Naive thymus-derived CD4-positive, alpha-beta T cell (primary cell): ENCODE measurements at places on chromosomes 7 and 10.

- no peak for DNase-seq
These were observed 53.0 kb downstream of the PHYHIPL start for GRCh38 chr10:59229441-59229840.

DNA sequence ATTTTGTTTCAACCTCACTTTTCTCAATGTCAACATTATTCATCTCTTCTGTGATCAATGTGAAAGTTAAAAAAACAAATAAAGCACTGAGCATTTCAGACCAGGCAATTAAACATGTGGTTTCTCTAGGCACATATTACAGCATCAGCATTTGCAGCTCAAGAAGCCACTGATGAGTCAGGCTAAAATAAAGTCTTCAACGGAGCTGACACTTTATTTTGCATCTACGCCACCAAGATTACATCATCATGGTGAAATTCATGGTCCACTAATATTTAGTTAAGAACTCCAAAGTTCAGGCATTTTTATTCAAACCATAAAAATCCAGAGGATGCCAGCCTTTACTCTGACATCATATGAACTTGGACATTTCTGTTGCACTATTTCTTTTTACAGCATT lies 33.0 kb downstream of the MAGI2 start:
- DNase-seq: no peak

- DNase-seq: no peak
These were observed 804.4 kb upstream of the CELF2 start for GRCh38 chr10:10213237-10213636.

DNA sequence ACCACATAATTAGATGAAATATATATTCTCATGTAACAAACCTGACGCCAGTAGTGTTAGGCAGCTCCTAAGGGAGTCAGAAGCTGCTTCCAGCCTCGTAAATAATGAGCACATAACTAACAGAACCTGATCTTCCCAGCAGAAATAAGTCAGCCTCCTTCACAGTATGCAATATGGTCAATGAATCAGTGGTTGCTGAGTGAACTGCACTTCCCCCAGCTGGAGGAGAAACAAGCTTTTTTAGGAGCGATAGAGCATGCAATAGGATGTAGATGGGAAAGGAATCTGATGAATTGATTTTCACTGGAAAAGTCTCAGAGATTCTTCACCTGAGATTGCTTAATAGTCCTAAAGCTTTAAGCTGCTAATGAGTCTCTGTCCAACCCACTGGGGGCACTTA lies 337.2 kb upstream of the LRGUK start:
- DNase-seq: no peak

- no peak for DNase-seq
These were observed 240.7 kb downstream of the PARD3 start for GRCh38 chr10:34574353-34574934.

DNA sequence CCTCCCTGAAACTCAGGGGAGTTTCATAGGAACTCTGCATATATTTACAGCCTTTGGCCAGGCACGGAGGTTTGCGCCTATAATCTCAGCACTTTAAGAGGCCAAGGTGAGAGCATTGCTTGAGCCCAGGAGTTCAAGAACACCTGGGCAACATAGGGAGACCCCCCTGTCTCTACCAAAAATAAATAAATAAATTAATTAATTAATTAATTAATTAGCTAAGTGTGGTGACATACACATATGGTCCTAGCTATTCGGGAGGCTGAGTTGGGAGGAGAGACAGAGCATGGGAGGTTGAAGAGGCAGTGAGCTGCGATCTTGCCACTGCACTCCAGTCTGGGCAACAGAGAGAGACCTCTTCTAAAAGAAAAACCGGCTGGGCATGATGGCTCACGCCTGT lies 9.4 kb upstream of the LEP start:
- no peak for DNase-seq

GRCh38 chr7:42945821-42946626 lies 13.8 kb downstream of the MRPL32 start:
- no peak for DNase-seq

GRCh38 chr10:132165416-132165980 lies 21.2 kb upstream of the DPYSL4 start:
- no peak for DNase-seq

DNA sequence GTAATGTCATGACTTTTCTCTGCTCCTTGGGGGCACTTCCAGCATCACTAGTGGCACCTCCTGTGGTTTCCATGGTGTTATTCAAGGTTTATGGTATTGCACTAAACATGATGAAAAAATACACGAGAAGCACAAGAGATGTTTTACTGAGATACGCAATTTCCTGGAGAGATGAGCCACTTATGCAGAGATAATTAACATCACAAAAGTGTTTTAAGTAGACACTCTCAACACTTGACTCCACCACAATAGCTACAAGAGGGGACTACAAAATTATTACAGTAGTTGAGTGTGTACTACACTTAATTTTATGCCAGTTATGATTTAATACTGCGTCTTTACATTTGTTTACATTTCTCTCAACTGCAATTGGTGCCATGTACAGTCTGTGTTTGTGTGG lies 906.7 kb downstream of the DNAJB9 start:
- DNase-seq: no peak

GRCh38 chr7:18844735-18845134 lies 272.7 kb downstream of the TWIST1 start:
- no peak for DNase-seq

GRCh38 chr7:50723888-50724287 lies 58.8 kb downstream of the GRB10 start:
- DNase-seq: no peak

DNA sequence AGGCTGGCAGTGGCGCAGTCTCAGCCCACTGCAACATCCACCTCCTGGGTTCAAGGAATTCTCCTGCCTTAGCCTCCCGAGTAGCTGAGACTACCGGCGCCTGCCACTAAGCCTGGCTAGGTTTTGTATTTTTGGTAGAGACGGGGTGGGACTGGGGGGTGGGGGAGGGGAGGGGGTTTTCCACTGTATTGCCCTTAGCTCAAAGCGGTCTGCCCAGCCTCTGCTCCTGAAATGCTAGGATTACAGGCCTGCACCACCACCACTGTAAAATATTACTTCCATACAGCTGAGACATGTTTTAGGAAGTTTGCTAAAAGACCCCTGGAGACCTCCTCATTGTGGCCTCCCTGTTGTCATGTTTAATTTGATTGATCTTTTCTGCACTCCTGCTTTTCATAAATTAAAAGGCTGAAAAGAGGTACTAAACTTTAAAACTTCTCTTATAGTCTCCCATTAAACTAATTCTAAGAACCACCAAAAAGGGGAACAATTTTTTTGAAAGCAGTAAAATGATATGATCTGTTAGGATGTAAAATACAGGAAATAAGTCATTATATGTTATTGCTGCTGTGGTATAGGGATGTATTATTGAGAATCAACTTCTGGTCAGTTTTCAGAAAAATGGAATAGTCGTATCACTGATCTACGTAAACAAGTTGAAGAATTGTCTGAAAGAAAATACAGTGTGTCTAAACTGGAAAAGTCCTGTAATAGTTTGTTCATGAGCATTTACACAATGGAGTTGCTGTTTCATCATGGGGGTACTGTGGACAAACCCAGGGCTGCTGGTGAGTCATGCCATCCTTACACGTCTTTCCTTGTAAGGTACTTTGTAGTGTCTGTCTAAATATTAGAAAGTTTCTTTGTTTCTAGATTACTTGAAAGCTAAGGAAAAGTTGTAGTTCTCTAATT lies 72.9 kb upstream of the TMEM248 start:
- DNase-seq: no peak

GRCh38 chr7:12868027-12868426 lies 180.6 kb downstream of the ARL4A start:
- DNase-seq: no peak

DNA sequence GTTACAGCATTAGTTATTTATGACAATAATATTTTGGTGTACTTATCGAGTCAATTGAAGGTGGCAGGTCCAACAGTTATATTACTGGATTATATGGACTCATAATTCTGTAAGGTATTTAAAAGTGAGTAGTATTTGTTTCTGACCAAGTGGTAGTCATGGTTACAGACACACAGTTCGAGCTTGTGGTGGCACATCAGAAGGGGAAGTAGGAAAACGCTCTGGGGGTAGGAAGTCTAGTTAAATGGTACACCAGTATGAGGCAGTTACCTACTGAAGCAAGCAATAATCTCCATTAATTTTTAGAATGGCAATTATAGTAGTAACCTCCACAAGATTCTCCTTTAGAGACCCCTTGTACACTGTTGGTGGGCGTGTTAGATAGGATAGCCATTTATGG lies 541.2 kb downstream of the ETV1 start:
- DNase-seq: no peak

DNA sequence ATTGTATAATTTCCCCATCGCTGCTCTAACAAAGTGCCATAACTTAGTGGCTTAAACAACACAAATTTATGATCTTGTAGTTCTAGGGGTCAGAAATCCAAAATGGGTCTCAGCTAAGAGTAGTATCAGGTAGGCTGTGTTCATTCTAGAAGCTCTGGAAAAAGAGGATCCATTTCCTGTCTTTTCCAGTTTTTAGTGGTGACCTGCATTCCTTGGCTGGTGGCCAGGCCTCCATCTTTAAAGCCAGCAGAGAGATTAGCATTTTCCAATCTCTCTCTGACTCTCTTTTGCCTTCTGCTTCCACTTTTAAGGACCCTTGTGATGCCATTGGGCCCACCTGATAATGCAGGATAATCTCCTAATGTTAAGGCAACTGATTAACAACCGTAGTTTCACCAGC lies 41.0 kb upstream of the C10orf120 start:
- no peak for DNase-seq

GRCh38 chr7:5420881-5421713 lies 2.5 kb downstream of the TNRC18 start:
- DNase-seq: peak; percentile 41

- DNase-seq: no peak
These were observed at the start of gene TMEM229A for GRCh38 chr7:124032369-124033094. TMEM229A (minus strand) TSS chr7:124033067; CDS start chr7:124033003, 64 bp downstream.

GRCh38 chr10:117818721-117819120 lies 228.0 kb downstream of the RAB11FIP2 start:
- DNase-seq: no peak

DNA sequence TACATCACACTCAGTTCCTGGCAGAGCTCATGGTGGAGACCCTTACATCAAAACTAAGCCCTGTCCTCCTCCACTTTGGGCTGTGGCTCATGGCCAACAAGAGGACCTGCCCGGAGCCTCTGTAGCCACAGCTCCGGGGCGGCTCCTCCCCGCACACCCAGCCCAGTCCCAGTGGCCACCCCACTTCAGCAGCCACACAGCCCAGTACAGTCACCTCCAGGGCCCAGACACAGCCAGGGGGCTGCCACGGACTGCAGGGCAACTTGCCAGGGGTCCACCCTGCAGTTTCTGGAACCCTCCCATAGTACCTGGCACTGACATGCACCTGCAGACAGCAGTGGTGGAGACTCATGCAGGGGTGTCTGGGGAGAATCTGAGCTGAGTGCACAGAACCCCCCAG lies 11.8 kb downstream of the ADGRA1 start:
- no peak for DNase-seq

DNA sequence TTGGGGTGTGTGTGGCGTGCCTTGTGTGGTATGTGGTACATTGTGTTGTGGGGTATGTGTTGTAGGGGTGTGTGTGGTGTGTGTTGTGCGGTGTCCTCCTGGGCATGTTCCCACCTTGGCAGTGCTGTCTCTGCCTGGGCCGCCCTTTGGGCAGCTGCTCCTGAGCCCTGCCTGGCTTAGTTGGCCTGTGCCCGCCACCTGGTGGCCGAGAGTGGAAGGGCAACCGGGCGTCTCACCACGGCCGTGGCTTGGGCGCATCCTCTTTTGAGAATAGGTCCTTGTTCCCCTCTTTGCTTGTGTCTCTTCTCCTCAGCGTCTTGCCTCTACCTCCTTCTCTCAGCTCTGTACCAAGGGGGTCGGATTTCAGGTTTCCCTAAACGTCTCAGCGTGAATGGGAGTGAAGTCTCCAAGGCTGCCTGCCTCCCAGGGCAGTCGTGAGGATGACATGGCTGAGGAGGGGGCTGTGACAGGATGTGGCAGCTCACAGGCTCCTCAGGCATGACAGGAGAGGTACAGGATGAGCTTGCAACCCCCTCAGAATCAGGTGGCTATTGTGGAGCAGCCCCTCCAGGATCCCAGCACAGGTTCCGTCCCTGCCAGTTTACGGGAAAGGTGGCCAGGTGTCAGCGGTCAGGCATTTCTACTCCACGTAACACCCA lies 98.4 kb upstream of the PODXL start:
- DNase-seq: peak; percentile 62

GRCh38 chr10:117007080-117007479 lies 2.1 kb upstream of the SHTN1 start:
- DNase-seq: no peak

DNA sequence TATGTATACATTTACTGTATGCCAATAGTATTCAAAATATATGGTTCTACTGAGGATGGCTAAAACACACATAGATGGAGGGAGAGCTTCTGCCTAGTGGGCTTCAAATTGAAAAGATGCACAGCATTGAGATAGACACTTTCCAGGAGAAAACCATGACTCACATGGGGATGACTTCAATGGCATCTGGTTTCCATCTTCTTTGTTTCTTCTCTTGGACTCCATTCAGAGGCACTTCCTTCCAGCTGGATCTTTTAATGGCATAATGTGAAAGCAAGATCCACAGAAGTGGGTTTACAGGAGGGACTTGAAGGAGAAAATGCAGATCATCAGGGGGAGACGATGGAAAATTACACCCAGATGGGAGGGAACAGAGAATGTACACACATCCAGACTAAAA lies 84.9 kb downstream of the ZNF365 start:
- no peak for DNase-seq

DNA sequence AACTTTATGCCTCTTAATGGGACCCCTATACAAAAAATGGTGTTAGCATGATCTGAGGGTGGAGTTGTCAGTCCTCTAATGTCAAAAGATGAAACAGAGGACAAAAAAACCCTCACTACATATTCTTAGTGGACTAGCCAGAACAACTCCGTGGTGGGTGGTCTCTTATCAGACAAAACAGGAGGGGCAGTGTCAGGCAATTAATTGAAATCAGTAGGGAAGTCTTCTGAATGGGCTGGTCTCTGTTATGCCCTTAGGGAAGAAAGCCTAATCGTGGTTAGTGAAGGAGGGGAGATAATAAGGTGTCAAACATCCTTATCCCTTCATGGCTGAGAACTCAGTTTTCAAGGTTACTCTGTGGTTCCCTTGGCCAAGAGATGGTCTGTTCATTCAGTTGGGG lies 909.4 kb downstream of the GRID1 start:
- DNase-seq: no peak

DNA sequence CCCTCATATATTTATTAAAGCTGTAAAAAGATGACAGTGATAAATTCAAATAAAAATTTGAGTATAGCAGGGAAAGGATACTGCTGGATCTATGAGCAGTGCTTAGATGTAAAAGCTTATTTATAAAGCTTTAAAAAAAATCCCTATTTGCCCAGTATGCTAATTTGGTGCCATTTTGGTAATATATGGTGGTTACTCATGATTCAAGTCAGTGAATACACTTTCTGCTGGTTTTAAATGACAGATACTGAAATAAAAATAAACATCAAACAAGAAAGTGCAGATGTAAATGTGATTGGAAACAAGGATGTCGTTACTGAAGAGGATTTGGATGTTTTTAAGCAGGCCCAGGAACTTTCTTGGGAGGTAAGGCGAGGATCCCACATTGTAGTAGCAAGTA lies 134.4 kb upstream of the SAMD8 start:
- no peak for DNase-seq
